ENCODE measurements at places on chromosomes 7 and 10.

GRCh38 chr10:29635711-29636144, 957 bp upstream of the SVIL start:
- DNase-seq = no peak

DNA sequence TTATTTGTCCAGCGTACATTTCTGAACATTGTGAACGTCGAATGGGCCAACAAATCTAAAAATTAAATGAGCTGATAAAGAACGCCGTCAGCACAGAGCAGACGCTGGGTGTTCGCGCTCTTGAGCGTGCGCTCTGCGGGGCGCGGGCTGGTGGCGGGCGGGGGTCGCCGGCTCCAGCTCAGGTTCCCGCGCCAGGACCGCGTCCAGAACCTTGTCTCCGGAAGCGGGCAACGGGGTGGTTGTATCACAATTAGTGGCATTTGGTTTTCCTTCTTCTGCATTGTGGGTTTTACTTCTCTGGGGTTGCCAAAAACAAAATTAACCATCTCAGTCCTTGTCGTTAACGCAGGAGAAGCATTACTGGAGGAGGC, 2.4 kb downstream of the CYP2E1 start:
- DNase-seq = no peak

DNA sequence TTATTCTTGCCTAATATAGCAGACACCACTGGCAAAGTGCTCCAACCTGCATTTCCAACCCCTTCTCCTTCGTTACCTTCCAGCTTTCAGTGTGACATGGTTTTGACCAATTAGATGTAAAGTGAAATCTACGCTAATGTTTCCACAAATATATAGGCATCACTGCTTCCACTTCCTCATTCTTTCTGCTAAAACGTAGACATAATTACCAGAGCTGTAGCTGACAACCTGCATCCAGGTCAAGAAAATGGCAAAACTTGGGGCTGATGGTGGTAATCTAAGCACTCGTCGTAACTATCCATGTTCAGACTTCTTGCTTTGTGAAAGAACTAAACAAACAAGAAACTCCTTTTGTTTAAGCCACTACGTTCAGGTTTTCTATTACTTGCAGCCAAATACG, 41.8 kb upstream of the COL1A2 start:
- DNase-seq = no peak

DNA sequence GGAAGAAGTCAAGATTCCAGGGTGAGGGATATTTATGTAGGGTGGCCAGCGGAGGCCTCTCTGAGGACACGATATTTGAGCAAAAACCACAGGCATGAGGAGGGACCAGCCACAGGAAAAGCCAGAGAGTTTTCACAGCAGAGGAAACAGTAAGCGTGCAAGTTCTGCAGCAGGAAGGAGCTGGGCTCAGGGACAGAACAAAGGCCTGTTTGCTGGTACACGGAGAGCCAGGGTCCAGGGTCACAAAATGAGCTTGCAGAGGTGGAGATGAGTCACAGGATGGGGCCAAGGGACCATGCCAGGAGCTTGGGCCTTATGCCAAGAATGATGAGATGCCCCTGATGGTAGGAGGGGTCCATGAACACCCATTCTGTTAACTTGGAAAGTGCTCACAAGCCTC, 283.5 kb downstream of the PLXNA4 start:
- DNase-seq = no peak

DNA sequence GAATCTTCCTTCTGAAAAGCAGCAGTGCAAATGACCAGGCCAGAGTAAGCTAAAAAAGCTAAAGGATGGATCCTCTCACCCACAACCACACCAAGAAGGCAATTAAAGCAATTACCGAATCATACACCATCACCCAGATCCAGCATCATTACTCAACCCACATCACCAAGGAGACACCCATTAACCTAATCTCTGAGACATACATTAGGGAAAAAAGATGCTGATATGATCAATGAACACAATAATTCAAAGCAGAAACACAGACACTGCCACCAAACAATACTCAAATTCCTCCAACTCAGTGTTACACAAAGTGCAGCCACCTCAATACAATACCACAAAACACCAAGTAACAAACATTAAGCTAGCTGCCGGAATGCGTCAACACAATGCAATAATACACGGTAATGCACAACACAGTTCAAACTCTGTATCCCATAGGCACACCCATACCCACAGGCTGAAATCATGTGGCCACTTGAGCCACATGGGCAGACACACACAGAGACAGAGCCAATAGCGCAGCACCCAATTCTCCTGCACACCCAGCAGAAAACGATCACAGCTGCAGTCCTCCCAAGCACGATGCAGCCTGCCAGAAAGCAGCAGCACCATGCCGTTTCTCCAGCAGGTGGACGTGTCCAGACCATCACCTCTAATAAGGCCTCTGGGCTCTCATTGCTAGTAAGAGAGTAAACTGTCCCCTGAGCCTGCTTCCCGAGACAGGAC, 21.5 kb downstream of the PAX2 start:
- no peak for DNase-seq

GRCh38 chr10:30169342-30169741, 110.0 kb upstream of the JCAD start:
- no peak for DNase-seq

DNA sequence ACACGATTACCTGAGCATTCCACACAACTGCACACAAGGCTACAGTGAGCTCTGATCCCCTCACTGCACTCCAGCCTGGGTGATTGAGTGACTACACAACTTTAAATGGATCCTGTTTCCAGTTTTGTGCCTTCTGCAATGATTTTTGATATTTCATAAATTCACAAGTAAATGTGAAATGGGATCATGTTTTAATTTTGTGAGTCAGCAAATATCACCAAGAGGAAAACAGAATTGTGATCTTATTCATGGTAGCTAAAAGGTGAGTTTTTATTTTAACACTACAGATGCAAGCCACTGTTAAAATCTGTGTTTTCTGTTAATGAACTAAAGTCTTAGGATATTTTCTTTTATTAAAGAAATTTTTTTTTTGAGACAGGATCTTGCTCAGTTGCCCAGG, 11.4 kb downstream of the ICA1 start:
- DNase-seq = no peak

GRCh38 chr7:38280707-38281106, 7.3 kb upstream of the TARP start:
- no peak for DNase-seq

DNA sequence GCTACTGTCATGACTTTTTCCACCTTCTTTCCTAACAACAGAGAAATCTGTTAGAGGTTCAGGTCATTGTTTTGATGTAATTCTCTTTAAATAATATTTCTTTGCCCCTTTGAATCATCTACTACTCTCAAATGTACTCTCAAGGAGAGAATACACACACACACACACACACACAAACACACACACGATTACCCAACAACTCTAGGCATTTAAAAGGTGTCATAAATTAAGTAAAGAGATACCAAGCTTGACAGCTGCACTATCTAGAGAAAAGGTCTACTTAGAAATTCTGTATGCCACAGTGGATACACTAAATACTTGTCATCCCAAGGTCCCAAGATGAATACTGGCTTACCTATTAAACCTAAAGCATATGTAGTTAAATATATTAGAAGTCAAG, 4.8 kb downstream of the PANK1 start:
- DNase-seq = no peak

- no peak for DNase-seq
These were observed 155.3 kb upstream of the INHBA start for GRCh38 chr7:41858201-41858600.

Measured in activated T-helper 1 cell treated with Interleukin-2 at 50 U/mL for 16 hours (primary cell).